ENCODE measurements at places on chromosomes 3 and 15.

DNA sequence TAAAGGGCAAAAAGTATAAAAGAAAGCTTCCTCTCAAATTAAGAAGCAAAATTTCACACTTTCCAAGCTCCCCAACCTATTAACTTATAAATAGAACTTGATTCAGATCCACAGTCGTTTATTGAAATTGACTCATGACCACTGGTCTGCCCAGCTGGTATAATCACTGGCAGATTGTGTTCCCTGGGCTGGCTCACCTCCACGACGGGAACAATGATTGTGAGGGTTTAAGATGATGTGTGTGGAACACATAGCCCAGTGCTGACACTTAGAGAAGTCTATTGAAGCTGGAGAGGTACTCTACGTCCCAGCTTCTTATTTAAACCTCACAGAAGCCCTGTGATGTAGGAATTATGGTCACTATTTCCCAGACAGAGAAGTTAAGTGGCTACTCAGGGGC lies 90.4 kb downstream of the MB21D2 start:
- no peak for DNase-seq

DNA sequence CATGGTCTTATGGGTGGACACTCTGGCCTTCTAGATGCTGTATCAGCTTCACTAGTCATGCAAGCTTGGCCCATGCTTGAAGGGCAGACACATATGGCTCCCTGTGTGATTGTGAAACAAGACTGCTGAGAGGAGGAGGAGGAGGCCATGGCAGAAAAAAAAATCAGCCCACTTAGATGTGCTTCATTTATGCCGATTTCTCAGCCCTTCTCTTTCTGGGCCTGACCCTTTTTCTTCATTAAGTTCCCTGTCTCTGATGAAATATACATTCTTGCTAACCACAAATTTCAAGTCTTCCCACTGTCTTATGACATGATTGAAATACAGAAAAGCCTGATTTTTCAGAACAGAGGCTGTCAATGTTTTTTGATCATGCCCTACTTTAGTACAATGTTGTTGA lies 213.0 kb upstream of the FEZF2 start:
- no peak for DNase-seq

DNA sequence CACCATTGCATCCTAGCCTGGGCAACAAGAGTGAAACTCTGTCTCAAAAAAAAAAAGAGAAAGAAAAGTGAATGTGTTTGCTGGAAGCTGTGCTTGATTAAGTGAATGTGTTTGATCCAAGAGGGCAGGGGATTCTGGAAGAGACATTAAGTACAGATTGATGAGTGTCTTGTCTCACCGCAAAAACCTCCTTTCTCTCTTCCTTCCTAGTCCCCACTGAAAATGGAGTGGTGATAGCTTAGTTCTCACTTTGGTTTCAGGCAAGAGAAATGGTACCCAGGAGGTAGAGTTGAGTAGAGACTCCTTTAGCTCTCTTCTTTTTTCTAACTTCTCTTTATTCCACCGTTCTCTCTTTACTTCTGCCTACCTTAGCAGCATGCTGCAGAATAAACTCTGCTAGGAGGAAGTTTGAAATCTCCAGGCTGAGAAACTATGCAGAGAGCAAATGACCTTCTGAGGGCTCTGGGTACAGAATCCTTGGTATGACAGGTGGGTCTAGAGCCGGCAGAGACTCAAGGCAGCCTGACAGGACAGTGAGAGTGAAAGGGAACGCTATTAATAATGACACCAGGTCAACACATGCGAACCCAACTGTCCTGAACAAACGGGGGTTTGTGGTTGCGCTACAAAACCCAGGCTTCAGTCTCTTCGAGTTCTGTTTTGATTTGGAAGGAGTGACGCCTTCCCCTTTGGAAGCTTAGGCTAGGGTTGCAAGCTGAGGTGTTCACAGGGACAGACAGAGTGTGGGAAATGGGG lies 74.9 kb downstream of the SMAD3 start:
- no peak for DNase-seq

DNA sequence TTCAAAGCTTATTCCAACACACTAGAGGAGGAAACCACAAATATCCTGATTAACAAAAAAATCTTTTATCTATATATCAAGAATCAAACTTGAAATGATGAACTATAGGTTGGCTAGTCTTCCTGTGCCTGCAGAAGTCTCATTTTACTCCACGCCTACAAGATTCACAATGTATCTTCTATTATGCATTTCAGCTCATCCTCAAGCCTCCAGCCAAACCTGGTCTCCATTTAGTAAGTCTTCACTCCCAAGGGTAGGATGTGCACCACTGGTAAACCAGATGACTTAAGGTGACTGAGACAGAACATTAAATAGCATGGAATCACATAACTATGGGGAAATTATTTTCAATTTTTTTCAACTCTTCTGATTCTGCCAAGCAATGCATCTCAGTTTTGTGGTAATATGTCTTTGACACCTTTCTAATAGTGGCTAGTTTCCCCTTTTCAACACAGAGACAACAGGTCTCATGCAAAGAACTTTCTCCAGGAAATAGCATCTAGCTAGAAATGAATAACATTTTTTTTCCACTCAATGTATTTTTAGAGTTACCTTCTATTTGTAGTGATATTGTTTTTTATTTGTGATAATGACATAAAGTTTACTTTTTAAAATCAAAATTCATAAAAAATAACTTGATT lies 166.9 kb downstream of the TNIK start:
- no peak for DNase-seq

DNA sequence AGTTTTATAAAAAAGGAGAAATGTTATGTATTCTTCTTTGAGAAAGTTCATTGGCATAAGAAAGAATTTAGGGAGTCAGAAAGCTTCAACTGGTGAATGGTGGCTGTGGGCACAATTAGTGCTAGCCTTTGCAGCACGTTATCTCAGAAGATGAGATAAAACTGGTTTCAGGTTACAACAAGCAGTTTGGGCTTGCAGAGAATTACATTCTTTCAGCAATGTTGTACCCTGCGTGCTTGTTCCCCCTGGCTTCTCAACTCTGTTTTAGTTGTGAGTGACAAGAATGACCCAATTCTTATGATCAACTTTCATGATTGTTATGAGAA lies 31.6 kb upstream of the ACP3 start:
- no peak for DNase-seq

GRCh38 chr3:171620825-171621434 lies 160.7 kb upstream of the TNIK start:
- DNase-seq, result no peak

- DNase-seq, result peak; percentile 47
Observed at GRCh38 chr3:55484191-55484689, 2.9 kb downstream of the WNT5A start.

DNA sequence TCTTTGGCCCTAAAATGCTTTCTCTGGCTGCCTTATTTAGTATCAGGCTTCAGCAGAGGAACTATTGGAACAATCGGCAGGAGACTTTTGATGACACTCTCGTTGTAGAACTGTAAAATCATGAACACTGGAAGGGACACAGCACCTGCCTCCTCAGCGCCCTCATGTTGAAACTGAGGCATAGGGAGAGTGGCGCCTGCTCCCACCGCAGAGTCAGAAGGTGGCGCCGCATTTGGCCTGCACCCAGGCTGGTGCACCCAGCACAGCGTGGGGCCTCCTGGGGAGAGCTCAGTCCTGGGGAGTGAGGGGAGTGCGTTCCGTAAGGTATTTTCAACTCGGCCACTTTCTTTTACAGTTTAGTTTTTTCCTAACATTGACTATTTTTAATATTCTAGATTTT lies 78.2 kb upstream of the BLM start:
- DNase-seq, result no peak

GRCh38 chr3:152309031-152309430 lies 40.3 kb downstream of the MBNL1 start:
- no peak for DNase-seq

GRCh38 chr3:132703733-132704132 lies 18.5 kb downstream of the NPHP3 start:
- DNase-seq, result no peak

- no peak for DNase-seq
Observed at GRCh38 chr15:84671211-84671610, 13.2 kb upstream of the NMB start.

GRCh38 chr15:35771746-35772442 lies 225.9 kb upstream of the DPH6 start:
- no peak for DNase-seq

DNA sequence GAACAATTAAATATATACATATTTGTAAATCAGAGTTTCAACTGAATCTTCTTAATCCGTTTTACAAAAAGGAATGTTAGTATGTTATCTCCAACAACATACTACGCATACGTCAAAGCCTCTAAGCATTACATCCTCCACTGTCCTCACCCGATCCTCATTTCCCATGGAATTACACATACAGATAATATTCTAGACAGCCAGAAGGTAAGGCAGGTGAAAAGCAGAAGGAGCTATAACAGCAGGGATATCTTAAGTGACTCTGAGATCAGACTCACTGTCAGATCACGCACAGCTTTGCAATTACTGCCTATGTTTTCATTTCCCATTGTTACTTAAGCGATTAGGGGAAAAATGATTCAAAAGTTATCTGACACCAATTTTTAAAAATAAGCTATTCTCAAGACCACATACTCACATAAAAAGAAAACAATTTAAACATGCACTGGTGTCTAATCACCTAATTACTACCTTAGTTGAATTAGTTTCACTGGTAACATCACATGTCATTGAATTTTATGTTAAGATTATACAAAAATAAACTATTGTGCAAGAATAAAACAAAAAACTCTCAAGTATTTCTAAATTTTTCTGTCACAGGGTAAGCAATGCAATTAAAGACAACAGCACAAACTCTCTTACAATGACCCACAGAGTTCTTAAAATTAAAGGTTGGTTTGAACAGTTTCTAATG lies 92.8 kb downstream of the TBL1XR1 start:
- DNase-seq, result no peak

GRCh38 chr3:113794526-113794925 lies 44.1 kb upstream of the GRAMD1C start:
- no peak for DNase-seq

GRCh38 chr3:127449486-127450212 lies 140.9 kb downstream of the TPRA1 start:
- DNase-seq, result no peak

GRCh38 chr15:71791975-71792374 lies 18.4 kb upstream of the NR2E3 start:
- no peak for DNase-seq

GRCh38 chr3:36796881-36797280 lies 32.5 kb upstream of the DCLK3 start:
- DNase-seq, result no peak

GRCh38 chr3:9715764-9716437 lies 12.3 kb downstream of the CPNE9 start:
- peak; percentile 45 for DNase-seq

GRCh38 chr3:59803268-59803667 lies 753.4 kb upstream of the CFAP20DC start:
- DNase-seq, result no peak

DNA sequence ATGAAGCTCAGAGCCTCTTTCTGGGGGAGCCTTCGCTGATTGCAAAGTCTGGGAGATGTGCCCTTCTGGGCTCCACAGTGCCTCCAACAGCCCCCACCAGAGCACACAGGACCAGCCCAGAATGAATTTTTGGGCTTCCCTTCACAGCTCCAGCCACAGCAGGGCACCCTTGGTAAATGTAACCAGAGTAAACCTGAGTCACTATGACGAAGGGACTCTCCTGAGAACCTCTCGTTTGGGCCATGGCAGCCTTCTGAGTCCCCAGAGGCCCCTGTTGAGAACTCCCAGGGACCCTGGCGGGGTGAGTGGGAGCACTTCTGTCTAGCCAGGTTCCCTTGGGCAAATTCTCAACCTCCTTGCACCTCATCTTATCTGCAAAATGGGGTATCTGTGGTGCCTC lies 20.8 kb downstream of the FAM3D start:
- DNase-seq, result no peak

DNA sequence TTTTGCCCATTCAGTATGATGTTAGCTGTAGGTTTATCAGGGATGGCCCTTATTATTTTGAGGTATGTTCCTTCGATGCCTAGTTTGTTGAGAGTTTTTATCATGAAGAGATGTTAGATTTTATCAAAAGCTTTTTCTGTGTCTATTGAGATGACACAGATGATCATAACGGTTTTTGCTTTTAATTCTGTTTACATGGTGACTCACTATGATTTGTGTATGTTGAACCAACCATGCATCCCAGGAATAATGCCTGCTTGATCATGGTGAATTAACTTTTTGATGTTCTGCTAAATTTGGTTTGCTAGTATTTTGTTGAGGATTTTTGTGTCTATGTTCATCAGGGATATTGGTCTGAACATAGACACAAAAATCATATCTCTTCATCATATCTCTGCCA lies 8.3 kb downstream of the GPR156 start:
- DNase-seq, result no peak

GRCh38 chr3:106825962-106826605 lies 551.2 kb upstream of the CCDC54 start:
- no peak for DNase-seq

DNA sequence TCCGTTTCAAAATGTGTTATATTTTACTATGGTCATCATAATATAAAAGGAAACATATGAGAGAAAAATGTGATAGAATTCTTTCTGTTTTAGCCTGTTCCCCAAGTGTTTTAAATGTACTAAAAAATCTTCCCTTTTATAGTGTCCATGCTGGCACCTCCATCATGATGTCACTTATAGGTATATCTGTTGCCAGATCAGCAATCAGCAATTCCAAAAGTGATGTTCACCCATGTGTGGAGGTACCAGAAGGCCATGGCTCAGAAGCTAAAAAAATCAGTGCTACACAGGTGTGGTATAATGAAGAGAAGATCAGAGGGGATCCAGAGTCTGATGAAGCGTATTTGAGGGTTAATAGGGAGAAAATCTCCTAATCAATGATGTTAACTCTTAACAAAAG lies 1.1 kb upstream of the GPR15 start:
- no peak for DNase-seq

DNA sequence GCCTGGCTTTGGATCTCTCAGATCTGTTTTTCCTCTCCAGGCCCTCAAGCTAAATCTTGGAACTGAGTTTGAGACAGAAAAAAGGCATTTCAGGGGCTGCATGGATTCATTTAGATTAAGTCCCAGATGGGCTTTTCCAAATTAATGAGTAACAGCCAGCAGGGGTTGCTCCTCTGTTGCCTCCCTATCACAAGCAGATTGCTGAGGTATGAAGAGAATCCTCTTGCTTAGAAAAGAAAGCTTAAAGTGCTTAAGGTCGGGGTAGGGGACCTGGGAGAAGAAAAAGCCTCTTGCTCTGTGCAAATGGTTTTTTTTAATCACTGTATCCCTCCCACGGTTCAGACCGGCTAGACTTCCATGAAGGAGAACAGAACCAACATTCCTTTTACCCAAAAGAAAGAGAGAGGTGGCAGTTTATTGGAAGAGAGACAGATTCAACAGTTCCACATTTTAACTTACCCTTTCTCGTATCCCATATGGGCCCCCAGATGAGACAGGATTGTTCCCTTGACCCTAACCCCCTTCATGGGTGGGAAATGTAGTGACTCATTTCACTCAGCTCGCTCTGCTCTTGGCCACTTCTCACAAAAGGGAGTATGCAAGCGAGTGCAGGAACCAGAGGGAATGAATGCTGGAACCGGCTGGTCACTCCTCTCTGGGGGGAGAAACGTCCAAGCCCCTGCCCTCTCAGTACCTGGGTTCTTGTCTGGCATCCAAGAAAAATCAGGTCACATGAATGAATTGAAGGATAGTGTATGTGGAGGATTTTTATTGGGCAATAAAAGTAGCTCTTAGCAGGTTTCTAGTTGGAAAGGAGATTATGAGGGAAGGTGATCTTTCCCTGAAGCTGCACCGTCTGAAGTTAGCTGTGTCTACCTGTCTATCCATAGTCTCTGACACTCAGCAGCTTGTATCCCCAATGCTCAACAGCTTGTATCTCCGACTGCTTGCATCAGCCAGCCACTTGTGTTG lies 745.2 kb downstream of the SI start:
- no peak for DNase-seq

GRCh38 chr3:18208856-18209255 lies 216.3 kb downstream of the SATB1 start:
- no peak for DNase-seq

All from 8988T (cell line).